Activated CD4-positive, alpha-beta T cell treated with anti-CD3 and anti-CD28 coated beads for 48 hours (primary cell): ENCODE measurements at places on chromosomes 1 and 21.

- no peak for DNase-seq
Measured at GRCh38 chr1:78586572-78586971, 33.7 kb upstream of the IFI44L start.

DNA sequence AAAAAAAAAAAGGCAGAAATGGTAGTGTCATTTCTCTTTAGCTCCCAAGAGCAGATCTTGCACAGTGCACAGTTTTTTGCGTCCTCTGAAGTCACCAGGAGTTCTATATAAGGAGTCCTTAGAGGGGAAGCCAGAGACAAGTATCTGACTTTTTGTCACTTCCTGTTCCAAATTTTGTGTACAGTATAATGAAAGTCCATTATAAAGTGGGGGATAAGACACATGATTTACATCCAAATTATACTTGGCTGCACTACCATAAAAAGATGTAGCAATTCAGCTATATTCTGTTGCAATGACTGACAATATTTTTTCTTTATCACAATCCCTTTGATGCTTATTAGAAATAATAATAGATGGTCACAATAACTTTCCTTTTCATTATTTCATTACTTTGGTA is 1276.9 kb upstream of the ADGRL2 start:
- DNase-seq, result no peak

DNA sequence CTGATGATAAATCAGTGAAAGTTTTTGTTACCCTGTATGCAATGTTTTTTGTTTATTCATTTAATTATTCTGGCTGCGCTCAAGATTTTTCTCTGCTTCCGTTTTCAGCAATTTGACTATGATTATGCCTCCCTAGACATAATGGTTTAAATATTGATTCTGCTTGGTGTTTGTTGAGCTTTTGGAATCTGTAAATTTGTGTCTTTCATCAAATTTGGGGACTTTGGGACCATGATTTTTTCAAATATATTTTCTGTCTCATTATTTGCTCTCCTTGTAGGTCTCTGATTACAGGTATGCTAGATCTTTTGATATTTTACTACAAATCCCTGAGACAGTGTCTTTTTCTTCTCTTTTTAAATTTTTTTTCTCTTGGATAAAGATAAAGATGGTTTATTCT is 92.1 kb downstream of the CACHD1 start:
- no peak for DNase-seq

GRCh38 chr1:116832308-116832931 is 77.3 kb upstream of the PTGFRN start:
- no peak for DNase-seq

GRCh38 chr1:74946388-74946787 is 187.8 kb upstream of the LHX8 start:
- DNase-seq, result no peak

GRCh38 chr1:156625436-156626078 is 6.3 kb downstream of the HAPLN2 start:
- peak; percentile 77 for DNase-seq

- no peak for DNase-seq
Measured at GRCh38 chr21:15730484-15731242, 881 bp downstream of the USP25 start.

GRCh38 chr1:37259019-37259418 is 215.4 kb upstream of the ZC3H12A start:
- DNase-seq, result no peak

GRCh38 chr1:109980324-109981003 is 4.1 kb upstream of the AHCYL1 start:
- DNase-seq, result peak; percentile 25

GRCh38 chr1:154425172-154425571 is 20.0 kb downstream of the IL6R start:
- DNase-seq, result no peak

DNA sequence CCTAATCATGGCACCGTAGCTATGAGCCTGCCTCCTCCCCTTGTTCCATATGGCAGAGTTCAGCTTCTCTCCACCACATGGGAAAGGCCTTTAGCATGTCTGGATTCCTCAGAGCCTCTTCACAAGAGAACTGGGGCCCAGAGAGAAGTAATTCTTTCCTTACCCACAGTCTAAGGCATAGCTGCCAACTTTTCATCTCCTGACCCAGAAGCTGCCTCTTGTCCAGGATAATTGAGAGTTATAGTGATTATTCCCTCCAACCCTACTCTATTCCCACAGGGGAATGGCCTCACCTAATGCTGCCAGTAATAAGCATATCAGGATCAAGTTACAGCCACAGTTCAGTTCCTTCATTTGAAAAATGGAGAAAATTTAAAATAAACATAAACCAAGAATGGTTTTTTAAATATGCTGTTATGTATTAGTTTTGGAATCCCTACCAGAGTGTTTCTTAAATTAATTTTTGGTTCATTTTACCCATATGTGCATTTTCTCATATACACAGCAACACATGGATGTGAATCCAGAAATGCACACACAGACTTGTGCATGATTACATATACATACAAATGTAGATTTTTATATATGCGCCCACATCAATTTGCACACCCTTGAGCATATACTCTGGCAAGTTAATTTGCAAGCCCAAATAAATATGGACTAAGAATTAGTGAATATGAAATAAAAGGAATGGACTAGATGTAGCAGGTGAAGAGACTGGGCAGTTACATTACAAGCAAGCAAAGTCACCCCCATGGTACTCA is 63.9 kb upstream of the WARS2 start:
- DNase-seq, result no peak

GRCh38 chr21:34519016-34519415 is 7.0 kb upstream of the KCNE1 start:
- DNase-seq, result no peak

GRCh38 chr1:9181176-9181906 is 52.4 kb upstream of the GPR157 start:
- DNase-seq, result peak; percentile 80

DNA sequence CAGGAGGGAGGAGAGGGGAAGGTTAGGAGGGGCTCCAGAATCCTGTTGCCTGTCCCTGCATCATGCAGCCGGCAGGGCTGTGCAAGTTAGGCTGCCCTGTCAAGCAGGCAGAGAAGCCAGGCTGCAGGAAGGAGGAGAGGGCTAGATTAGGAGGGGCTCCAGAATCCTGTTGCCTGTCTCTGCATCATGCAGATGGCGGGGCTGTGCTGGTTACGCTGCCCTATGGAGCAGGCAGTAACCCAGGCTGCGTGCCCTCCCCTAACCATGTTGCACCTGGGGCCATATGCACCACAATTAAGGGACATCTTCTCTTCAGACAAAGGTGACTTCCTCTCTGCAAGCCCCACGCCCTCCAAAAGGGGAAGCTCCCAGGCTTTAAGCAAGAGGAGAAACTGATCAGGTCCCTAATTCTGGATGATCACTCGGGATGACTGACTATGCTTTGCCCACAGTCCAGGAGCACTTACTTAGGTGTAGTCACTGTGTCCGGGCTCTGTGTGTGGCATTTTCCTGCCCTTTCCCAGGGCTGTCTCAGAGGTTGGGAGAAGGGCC is 457.4 kb downstream of the SETD4 start:
- DNase-seq, result no peak

DNA sequence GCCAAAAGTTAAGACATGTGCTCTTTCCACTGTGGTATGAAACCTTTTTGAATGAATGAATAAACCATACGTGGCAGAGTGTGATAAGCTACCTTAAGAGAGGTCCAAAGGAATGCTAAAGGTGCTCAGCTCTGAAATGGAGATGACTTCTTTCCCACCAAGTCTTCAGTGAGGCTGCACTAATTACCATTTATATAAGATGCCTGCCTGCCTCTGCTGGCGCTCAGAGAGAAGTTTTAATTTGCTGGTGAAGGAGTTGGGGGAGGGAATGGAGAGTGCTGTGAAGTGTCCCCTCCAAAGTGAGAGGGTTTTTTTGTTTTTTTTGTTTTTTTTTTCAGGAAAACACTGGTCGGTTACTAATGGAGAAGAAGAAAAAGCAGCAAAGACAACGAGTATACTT is 559.0 kb downstream of the OMA1 start:
- DNase-seq, result no peak

DNA sequence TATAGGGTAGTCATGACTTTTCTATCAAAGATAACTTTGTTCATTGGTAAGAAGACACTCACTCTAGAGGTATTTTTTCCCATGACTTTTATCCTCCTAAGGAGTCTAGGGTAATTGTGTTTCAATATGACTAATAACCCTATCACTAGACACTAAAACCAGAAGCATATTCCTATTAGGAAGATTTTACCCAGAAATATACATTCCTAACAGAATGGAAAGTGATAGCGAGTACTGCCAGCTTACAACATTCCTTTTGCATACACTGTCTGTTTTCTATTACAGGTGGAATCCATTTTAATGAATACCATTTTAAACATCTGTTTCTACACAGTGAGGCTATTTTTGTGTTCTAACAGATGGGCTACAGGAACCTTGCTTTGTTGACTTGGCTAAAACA is 31.4 kb upstream of the C1orf185 start:
- DNase-seq, result no peak

- DNase-seq, result no peak
Measured at GRCh38 chr1:246932366-246932700, 585 bp upstream of the AHCTF1 start.

- no peak for DNase-seq
Measured at GRCh38 chr1:163785868-163786405, 464.2 kb downstream of the NUF2 start.

DNA sequence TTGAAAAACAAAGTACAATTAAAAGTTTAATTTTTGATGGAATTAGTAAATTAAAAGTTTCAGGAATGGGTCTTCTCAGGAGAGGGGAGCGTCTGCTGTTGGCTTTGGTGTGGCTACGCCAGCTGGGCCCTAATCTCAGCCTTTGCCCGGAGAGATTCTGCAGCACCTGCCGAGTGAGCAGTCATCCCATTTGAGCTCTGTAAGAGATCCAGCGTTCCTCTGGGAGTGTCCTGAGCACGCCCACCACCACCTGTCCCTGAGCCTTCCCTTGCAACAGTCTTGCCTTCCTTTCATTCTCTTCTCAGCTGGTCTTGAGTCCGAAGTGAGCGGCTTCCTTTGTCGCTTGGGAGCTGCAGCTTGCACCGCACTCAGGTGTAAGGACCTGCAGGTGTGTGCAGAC is 263.1 kb downstream of the CAMTA1 start:
- DNase-seq, result no peak

DNA sequence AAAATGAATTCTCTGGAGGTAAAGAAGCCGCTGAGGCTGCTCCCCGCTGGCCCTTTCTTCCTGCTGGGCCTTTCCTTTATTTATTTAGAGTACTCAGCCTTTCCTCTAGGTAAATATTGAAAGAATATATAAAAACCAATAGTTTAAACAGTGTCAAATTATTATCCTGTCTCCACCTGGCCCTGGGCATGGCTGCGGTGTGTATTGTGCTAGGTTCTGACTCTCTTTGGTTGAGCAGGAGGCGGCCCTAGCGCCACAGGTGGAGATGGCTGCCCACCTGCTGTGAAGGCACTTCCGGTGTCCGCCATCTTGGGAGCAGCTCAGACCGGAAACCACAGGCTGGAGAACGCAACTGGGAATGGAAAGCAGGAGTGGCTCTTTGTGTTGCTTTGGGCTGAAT is 29.0 kb upstream of the CLDN14 start:
- DNase-seq, result no peak

- peak; percentile 97 for DNase-seq
Measured at GRCh38 chr1:89994805-89995597, at the start of gene ZNF326. TSS of gene ZNF326 (plus strand) at chr1:89995110. CDS start at chr1:89995258, 148 bp downstream.

GRCh38 chr1:224528900-224529299 is 87.2 kb upstream of the CNIH3 start:
- no peak for DNase-seq

DNA sequence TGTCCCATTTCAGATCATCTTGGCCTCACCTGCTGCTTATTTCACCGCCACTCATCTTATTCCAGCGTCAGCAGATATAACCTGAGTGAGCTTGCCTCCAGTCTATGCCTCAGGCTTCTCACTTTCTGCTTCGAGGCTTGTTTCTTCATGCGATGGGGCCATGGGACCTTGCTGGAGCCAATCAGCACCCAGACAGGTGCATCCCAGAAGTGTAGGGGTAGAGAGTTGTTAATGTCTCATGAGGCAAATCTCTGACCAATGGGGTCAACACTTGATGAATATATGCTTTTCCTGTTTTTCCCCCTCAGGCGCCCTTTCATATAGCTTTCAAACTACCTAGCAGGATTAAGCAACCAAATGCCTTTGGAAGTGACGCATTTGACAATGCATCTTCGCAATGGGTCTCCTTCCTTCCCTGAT is 935 bp upstream of the YIPF1 start:
- peak; percentile 36 for DNase-seq

DNA sequence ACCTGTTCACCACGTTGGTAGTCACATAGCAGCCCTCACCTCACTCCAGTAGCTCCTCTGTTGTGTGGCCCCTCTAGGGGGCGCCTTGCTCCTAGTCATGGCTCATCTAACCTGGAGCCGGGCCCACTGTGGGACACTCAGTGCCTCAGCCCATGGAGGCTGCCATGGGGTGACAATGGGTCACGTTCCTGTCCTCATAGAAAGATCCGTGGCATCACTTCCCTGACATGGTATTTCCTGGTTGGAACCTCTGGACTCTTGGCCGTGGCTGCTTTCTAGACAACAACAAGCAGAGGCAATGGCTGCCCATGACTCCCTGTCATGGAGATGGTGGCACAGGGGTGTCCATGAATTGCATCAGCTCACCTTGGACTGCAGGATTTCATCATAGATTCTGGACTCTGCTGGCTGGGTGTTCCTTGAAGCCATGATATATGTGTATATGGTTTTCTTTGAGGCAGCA is 27.5 kb upstream of the SLAMF6 start:
- peak; percentile 80 for DNase-seq

GRCh38 chr21:38505654-38506523 is 7.6 kb upstream of the ERG start:
- no peak for DNase-seq

GRCh38 chr21:36783612-36784374 is 84.9 kb downstream of the SIM2 start:
- peak; percentile 7 for DNase-seq
